ENCODE measurements at places on chromosomes 12 and 14.

DNA sequence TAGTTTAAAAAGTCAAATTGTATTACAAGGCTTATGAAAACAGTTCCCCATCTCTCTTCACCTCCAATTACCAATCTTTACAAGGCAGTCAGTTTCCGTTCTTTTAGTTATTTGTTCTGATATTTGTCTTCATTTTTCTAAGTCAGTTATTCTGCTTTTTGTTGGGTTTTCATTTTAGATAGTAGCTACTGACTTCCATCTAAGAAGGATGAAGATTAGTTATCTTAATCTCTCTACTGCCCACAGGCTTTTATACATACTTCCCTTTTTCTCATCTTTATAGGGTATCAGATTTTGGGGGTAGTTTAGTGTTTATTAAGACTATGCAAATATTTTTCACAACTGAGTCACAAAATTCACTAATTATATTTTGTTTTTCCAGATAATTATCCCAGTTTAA is 38.4 kb downstream of the FRS2 start:
- no peak overlapping the region for H3K4me3 ChIP-seq
- peaks cover 44% of the 10 kb centered on the region for H3K4me1 ChIP-seq
- no peaks in the 10 kb centered on the region for H3K27me3 ChIP-seq
- H3K27ac ChIP-seq: no peak overlapping the region
- peaks cover 3% of the 10 kb centered on the region for H3K36me3 ChIP-seq

GRCh38 chr12:55816881-55817344 is 611 bp downstream of the SARNP start:
- peaks cover 52% of the 10 kb centered on the region for H3K4me1 ChIP-seq
- H3K27me3 ChIP-seq: no peaks in the 10 kb centered on the region
- no peak overlapping the region for H3K27ac ChIP-seq
- no peak for DNase-seq
- H3K4me3 ChIP-seq: no peak overlapping the region

- no peak for DNase-seq
- no peak overlapping the region for H3K4me3 ChIP-seq
- H3K4me1 ChIP-seq: no peaks in the 10 kb centered on the region
- peaks cover 12% of the 10 kb centered on the region for H3K27me3 ChIP-seq
- H3K36me3 ChIP-seq: no peaks in the 10 kb centered on the region
- no peak overlapping the region for H3K27ac ChIP-seq
These were observed 25.4 kb upstream of the NAP1L1 start for GRCh38 chr12:76109879-76110278.

GRCh38 chr12:61095111-61095510 is 1165.1 kb upstream of the USP15 start:
- no peaks in the 10 kb centered on the region for H3K36me3 ChIP-seq
- H3K4me3 ChIP-seq: no peak overlapping the region
- H3K4me1 ChIP-seq: no peaks in the 10 kb centered on the region
- H3K27me3 ChIP-seq: no peaks in the 10 kb centered on the region
- DNase-seq: no peak

- no peak overlapping the region for H3K4me3 ChIP-seq
- no peaks in the 10 kb centered on the region for H3K27me3 ChIP-seq
- no peak for DNase-seq
These were observed 35.0 kb downstream of the TDP1 start for GRCh38 chr14:89990623-89991275.

GRCh38 chr12:95762123-95762785 is 28.3 kb downstream of the NTN4 start:
- DNase-seq: no peak
- no peaks in the 10 kb centered on the region for H3K36me3 ChIP-seq
- no peak overlapping the region for H3K27ac ChIP-seq
- no peaks in the 10 kb centered on the region for H3K4me1 ChIP-seq

DNA sequence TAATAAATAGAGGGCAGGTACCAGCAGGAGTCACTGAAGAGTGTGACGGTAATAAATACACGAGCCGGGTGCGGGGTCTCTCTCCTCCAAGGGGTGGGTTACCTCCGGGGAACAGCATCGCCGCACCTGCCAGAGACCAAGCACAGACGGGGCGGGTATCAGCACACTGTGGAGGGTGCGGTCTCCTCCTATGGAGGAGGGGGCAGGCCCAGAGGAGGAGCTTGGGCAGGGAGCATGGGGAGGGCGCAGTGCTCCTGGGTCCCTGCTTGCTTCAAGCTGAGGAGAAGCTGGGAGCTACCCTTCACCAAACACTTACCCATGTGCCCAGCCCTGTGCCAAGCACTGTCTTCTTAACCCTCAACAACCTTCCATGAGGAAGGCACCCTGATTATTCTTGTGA is 12.8 kb downstream of the PGF start:
- H3K27ac ChIP-seq: no peak overlapping the region
- H3K4me3 ChIP-seq: peak overlapping the region; percentile 78
- H3K4me1 ChIP-seq: peaks cover 38% of the 10 kb centered on the region
- H3K27me3 ChIP-seq: no peaks in the 10 kb centered on the region

DNA sequence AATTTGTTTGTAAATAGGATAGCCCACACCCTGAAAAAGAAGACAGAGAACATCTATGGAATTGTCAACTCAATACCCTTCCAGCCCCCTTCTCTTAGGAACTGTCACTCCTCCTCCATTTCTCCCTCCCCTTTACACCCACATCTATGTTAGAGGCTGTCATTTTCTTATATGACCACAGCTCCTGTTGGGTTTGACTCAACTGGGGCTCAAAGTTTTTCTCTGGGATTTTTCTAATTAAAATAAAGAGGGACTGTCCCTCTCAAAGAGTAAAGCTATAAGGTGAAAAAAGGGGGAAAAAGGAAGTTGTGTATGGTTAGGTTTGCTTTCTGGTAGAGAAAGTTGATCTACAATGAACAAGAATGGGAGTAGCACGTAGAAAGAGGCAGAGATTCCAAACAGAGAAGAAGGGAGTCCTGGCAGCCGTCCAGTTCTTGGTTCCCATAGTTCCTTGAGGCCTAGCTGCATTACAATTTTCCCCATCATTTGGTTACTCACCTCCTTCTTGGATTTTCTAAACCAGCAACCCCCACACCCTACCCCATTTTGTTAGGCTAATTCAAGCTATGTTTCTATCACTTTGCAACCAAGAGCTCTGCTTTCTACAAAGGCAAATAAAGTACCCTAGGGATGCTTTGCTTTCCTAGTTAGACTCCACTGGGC is 44.3 kb upstream of the STK38L start:
- H3K27me3 ChIP-seq: no peaks in the 10 kb centered on the region
- peaks cover 17% of the 10 kb centered on the region for H3K4me1 ChIP-seq
- H3K27ac ChIP-seq: no peak overlapping the region
- no peaks in the 10 kb centered on the region for H3K36me3 ChIP-seq
- DNase-seq: no peak

GRCh38 chr12:58416236-58416635 is 474.9 kb downstream of the ATP23 start:
- H3K36me3 ChIP-seq: no peaks in the 10 kb centered on the region
- H3K27ac ChIP-seq: no peak overlapping the region
- H3K4me1 ChIP-seq: no peaks in the 10 kb centered on the region
- peaks cover 11% of the 10 kb centered on the region for H3K27me3 ChIP-seq
- DNase-seq: no peak
- H3K4me3 ChIP-seq: no peak overlapping the region

All from activated T-cell treated with anti-CD3 and anti-CD28 coated beads, Interleukin-2, amount 50 U/mL, for 72 hours (primary cell).